Fibroblast of the aortic adventitia (primary cell): ENCODE measurements at places on chromosomes 7 and 10. TPM values are rescaled to one million over a fixed set of nuclear protein-coding genes. Genes with fewer than 3 reads are reported as not detected.

DNA sequence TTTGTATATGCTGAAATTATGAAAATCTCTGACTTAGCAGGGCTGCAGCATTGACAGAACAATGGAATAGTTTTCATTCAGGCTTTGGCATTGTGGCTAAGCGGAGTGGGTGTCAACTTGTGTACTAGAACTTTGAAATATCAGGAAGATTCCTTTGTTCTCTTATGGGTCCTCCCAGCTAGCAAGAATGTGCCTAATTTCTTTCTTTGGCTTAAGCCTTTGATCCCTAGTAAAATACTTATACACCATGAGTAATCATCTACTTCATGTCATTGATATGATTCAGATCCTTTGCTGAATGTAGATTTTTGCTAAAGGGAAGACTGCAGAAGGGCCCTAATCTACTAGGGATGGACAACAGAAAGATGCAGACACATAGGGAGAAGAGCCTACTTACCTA, 6.2 kb downstream of the AVL9 start:
- peak; percentile 80 for DNase-seq

DNA sequence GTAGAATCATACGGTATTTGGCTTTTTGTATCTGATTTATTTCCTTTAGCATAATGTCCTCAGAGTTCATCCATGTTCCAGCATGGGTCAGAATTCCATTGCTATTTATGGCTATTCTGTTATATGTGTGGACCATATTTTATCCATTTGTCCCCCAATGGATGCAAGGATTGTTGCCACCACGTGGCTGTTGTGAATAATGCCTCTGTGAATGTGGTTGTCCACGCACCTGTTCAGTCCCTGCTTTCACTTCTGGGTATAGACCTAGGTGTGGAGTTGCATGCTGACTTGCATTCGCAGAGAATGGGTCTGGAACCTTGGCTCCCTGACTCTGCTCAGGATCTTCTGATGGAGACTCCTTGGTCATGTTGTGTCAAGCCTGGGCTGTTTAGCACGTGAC, 199.9 kb downstream of the CAMK1D start:
- DNase-seq = no peak

DNA sequence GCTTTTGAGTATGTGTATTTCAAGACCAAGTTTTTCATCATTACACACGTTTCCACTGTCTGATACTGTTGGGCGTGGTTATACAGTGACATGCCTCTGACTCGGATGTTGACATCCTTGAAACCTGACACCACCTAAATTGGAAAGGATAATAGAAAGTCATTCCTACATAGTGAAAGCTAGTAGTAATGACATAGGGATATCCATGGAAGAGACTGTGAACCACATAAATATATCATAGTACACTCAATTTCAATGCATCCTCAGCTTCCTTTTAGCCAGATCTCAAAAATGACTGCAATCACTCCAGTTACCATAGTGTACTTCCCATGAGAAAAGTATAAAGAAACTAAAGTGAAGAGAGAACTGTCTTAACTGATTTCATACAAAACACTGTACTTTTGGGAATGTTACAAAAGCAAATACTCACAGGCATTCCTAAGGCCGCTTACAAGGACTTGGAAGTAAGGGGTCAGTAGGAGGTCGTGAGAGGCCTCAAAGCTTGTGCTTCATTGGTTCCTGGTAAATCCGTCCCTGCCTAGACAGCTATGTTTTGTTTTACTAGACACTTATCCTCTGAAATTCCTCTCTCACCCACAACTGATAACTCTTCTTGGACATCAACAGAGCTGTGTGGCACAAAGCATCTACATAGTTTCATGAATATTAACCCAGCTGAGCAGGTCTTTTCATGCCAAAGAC, 71.8 kb upstream of the VWDE start:
- peak; percentile 51 for DNase-seq

GRCh38 chr10:117807441-117807840, 239.3 kb downstream of the RAB11FIP2 start:
- no peak for DNase-seq

DNA sequence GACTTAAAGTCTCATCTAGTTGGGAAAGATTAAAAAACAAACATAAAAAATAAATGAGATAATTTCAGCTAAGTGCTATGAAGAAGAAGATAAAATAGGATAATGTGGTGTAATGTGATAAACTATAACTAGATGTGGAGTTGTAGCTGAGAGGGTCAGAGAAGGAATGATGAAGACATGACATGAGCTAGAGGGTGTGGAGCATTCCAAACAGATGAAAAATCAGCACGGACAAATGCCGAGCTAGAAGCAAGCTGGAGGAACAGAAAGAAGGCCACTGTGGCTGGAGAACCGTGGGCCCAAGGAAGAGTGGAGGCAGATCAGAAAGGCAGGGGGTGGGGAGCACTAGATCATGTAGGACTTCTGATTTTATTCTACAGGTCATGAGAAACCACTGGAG, 70.6 kb downstream of the CDK6 start:
- peak; percentile 86 for DNase-seq

- no peak for DNase-seq
These were observed 16.8 kb upstream of the NDST2 start for GRCh38 chr10:73828161-73828560.

- no peak for DNase-seq
These were observed 17.4 kb downstream of the HBP1 start for GRCh38 chr7:107186240-107186639.

GRCh38 chr10:60992636-60993035, 48.7 kb upstream of the RHOBTB1 start:
- no peak for DNase-seq

DNA sequence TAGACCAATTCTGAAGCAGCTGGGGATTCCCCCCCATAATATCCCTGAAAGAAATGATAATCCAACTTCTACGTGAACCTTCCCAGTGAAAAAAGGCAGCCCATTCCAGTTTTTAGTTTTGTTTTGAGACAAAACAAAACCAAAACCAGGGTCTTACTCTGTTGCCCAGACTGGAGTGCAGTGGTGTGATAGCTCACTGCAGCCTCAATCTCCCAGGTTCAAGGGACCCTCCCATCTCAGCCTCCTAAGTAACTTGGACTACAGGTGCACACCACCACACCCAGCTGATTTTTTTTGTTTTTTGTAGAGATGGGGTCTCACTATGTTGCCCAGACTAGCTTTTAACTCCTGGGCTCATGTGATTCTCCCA, 12.5 kb upstream of the ARPC1A start:
- no peak for DNase-seq

DNA sequence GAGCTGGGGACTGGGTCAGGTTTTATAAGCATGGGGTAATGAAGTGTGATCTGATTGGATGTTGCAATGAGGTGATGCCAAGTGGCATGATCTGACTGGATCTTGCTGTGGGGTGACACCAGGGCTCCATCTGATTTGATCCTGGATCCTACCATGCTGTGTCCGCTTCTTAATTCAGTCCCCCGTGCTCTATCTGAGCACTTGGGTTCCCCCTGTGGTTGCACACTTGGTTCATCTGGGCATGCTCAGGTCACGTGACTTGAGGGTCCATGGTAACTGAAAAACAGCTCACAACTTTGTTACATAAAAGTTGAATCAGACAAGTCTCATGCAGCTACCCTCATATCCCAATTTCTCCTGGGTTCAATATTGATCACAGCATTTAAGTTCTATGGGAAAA, 448.6 kb upstream of the NRP1 start:
- DNase-seq = no peak

DNA sequence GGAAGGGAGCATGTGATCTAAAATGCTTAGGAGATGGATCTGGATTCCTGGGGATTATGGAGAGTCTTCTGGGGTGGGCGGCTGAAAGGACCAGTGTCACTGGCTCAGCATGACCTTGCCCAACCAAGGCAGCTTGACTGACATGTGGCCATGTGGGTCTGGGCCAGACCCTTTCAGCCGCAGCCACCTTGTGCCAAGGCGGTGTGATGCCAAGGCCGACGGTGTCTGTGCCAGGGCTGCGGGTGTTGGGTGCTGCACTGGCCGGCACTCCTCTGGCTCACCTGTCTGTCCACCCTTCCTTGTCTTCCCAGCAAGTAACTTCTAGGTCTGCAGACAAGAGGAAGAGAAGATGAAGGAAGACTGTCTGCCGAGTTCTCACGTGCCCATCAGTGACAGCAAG, 8.8 kb downstream of the DEPP1 start:
- no peak for DNase-seq

DNA sequence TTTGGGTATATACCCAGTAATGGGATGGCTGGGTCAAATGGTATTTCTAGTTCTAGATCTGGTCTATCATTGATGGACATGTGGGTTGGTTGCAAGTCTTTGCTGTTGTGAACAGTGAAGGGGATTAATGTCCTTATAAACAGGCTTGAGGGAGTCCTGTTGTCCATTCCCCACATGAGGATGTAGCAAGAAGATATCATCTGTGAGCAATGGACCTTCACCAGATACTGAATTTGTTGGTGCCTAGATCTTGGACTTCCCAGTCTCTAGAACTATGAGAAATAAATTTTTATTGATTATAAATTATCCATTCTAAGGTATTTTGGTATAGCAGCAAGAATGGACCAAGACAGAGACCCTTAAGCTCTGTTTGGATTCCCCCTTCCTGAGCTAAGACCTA, 72.2 kb upstream of the RELN start:
- no peak for DNase-seq

GRCh38 chr7:28430616-28431015, 18.3 kb downstream of the CREB5 start:
- no peak for DNase-seq

- peak; percentile 85 for DNase-seq
These were observed 11.4 kb downstream of the KDM7A start for GRCh38 chr7:140165422-140165821.

DNA sequence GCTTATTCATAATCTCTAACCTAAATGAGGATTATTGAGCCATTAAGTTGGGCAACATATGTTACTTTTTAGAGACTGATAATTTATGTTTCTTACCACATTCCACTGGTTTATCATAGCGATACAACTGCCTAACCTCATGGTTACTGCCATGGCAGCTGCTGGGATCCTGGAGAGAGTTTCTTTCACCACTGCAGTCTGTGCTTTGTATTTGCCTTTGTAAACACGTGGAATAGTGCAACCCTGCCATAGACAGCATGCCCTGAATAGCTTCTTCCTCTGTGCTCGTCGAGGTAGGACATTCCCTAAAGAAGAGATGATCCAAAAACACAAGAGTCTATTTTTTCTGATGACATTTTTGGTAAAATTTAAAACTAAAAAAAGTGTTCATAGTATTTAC, 33.7 kb upstream of the PARP12 start:
- DNase-seq = no peak

GRCh38 chr7:122886357-122887081, at the start of gene CADPS2:
Gene CADPS2 (minus strand): TSS chr7:122886460. CDS start chr7:122886337, 123 bp downstream.
- peak; percentile 84 for DNase-seq

GRCh38 chr7:122802301-122802751, 83.9 kb downstream of the CADPS2 start:
- DNase-seq = no peak

DNA sequence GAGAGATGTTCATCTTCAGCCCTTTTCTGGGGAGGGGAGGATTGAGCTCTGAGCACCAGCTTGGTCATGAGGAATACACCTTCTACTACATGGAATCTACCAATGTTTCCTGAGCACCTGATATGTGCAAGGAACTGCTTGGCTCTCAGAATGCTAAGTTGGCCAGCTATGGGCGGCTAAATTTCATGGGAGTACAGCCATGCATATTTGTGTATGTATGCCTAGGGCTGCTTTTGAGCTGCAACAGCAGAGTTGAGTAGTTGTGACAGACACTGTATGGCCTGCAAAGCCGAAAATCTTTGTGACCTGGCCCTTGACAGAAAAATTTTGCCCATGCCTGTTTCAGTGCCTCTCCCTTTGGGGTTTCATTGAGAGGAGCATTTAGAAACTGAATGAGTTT, 44.9 kb downstream of the NPY start:
- no peak for DNase-seq

GRCh38 chr7:143130541-143130940, 1.3 kb upstream of the PIP start:
- no peak for DNase-seq

GRCh38 chr7:50655490-50655889, 90.3 kb upstream of the DDC start:
- no peak for DNase-seq

GRCh38 chr10:131852823-131853609, 47.8 kb upstream of the PPP2R2D start:
- DNase-seq = no peak

DNA sequence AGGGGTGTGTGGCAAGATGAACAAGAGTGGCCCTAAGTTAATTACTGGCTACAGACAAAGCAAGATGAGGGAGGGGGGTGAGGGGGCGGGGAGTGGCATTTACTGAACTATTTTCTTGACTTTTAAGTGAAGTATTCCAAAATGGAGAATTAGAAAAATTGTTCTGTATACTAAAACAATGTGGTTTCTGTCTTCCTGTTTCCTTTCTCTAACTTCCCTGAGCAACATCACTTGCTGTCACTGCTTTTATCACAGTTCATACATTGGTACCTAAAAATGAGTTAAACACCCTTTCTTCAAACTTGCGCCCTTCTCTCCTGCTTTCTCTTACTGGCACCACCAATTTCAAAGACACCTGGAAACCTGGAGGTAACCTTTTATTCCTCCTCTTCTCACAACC, 21.6 kb downstream of the PDZD8 start:
- DNase-seq = no peak

DNA sequence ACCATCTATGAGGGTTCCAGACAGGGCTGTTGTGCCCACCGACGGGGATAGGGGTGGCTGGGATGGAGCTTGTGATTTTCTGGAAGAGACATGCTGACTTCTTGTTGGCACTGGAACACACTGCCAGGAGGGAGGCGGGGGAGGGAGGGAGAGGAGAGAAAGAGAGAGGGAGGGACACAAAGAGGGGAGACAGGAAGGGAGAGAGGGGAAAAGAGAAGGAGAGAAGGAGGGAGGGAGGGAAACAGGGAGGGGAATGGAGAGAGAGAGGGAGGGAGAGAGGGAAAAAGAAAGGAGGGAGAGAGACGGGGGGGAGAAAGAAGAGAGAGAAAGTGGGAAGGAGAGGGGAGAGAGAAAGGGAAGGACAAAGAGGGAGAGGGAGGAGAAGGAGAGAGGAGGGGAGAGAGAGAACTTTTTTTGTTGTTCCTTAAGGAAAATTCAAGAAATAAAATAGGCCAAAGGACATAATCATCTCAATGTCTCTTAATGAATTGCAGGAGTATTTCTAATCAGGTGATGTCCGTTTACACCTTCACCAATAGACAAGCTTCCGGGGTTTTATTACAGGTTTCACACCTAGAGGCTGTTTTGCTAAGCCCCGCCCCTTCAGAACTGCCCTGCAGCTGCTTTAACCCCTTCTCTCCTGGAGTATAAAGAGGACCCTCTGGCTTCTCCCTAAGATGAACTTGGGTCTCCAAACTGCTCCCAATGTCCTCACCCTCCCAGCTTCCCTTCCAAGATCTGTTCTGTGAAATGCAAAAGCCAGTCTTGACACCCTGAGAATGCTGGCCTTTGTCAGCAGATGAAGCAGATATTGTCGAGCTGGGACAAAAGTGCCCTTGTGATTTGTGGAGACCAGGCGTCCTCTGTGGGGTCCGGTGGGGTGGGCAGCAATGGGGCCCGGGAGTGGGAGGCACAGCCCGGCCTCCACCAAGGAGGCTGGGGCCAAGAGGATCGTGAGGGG, 82.0 kb upstream of the GTF2IRD1 start:
- DNase-seq = no peak

- DNase-seq = no peak
These were observed 6.0 kb downstream of the ASB10 start for GRCh38 chr7:151181011-151181431.

- no peak for DNase-seq
These were observed 72.2 kb upstream of the PALS2 start for GRCh38 chr7:24501009-24501408.

ZNF736 gene
- 11.5 and 12.0 TPM in 2 replicates for total RNA-seq

STOX1 gene
- total RNA-seq = 0.09 TPM in 1 of 2 replicates, not detected in the other

OPN4 gene
- not detected in 2 replicates for total RNA-seq

CHN2 gene
- total RNA-seq = 0.81 and 3.6 TPM in 2 replicates

COMTD1 gene
- 7.0 and 16.3 TPM in 2 replicates for total RNA-seq

OPALIN gene
- not detected in 2 replicates for total RNA-seq

GIMAP4 gene
- 0.18 and 1.3 TPM in 2 replicates for total RNA-seq

DPYSL4 gene
- 0.18 and 4.2 TPM in 2 replicates for total RNA-seq

CADPS2 gene
- 16.0 and 26.9 TPM in 2 replicates for total RNA-seq
